ENCODE measurements at places on chromosomes 7 and 10.

- DNase-seq: no peak
Measured at GRCh38 chr10:71771821-71772617, 1.3 kb downstream of the VSIR start.

DNA sequence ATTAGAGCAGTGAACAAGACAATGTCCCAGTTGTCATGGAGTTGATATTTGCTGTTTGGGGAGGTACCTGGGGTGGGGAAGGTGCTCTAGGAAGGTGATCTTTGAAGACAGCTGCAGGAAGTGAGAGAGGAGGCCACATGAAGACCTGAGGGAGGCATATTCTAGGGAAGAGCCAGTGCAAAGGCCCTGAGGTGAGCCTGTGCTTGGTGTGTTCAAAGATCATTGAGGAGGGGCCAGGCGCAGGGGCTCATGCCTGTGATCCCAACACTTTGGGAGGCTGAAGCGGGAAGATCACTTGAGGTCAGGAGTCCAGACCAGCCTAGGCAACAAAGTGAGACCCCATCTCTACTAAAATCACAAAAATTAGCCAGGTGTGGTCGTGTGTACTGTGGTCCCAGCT, 15.1 kb downstream of the SEC61A2 start:
- no peak for DNase-seq

DNA sequence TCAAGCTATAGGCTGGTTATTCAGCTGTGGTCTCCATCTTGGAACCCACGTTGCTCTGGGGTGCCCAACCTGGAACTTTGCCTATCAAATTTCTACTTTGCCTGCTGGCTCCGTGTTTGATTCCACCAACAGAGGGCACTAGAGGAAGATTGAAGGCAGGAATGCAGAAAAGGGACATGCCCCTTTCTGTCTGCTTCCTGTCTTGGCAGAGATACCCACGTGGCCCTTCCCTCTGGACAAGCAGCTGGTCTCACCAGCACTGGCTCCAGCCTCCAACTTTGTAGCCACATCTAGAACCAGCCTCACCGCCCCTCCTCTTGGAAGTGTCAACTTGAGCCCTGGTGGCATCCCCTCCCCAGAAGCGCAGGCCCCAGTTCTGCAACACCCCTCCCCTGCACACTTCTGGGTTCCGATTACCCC, 52.1 kb upstream of the ZNF438 start:
- DNase-seq: no peak

GRCh38 chr10:87664276-87664701, 4.6 kb downstream of the PAPSS2 start:
- DNase-seq: no peak

DNA sequence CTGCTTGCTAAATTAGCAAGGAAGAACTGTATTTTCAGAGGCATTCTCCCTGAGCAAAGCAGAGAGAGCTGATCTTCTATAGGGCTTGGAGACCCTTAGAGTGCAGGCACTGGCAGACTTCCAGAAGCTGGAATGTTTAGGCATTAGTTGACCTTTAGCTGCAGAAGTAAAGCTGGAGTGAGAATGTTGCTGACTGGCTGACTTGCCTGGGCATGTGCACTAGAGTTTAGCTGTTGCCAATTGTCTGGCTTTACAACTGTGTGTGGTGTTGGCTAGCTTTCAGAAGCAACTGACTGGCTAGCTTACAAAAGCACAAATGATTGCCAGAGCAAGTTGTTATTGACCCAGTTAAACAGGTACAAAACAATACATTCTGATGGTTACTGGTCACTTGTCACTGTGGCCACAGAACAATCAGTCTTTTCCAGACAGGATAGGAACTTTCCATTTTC, 25.1 kb downstream of the FAM13C start:
- DNase-seq: no peak

DNA sequence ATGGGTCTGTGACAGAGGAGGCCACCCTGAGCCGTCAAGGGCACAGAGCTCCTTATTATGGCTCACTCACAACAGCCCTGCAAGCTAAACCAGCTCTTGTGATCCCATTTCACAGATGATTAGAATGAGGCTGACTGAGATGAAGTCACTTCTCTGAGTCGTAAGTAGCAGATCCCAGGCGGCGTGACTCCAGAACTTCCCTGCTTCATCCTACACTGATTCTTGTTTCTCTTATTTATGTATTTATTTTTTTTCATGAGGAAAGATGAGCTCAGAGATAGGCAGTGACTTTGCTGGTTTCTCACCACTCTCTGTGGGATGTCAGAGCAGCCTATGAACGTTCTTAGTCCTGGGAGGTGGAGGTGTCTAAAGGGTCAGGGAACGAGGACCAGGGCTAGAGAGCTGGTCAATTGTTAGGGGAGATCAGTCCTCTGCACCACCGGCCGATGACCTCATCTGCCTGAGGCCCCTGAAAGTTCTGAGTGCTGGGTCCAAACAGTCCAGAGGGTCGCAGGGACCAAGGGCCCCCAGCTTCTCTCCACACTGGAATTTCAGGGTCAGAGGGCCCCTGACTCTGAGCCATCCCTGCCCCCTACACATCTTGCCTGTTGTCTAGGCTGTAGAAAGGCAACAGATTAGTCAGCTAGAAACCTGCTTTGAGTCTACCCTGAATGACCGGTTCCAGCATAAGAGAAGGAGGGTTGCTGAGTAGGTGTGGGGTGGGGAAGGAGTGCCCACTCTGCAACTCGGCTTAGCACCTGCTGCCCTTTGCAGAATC, 17.9 kb downstream of the CLRN3 start:
- no peak for DNase-seq

DNA sequence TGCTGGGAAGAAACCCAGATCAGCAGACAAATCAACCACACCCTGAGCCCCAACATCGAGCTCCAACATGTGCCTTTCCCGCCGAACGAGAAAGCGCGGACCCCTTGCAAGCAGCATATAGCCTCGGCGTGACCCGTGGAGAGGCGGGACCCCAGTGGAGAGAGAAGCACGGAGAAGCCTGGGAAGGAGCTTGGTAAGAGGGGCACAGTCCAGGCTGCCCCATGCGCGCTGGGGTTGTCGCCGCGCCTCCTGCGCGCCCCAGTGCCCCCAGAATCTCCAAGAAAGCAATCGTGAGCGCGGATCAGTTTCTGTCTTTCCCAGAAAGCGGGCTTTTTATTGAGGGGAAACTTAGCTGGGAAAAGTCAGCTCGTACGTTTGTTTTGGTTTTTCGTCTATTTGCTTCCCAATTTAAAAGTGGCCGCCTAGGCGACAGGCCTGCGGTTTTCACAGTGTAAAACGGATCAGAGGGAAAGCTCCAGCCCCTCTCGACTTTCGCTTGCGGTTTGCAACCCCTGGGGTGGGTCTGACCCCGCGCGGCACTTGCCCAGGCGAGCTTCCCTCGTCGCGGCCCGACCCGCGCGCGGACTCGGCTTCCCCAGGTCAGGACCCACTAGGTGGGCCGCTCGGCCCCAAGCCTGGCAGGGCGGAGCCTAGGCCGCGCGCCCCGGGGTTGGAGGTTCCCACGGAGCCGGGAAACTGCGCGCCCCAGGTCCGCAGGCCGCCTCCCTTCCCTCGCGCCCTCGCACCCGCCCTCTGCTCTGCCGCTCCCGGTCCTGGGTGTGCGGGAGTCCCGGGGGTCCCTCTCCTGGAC, 31.1 kb downstream of the SKIDA1 start:
- peak; percentile 62 for DNase-seq

All from NCI-H146 (cell line).